ENCODE measurements at places on chromosomes 3 and 15. TPM values are rescaled to one million over a fixed set of nuclear protein-coding genes. Genes with fewer than 3 reads are reported as not detected.

The ZNF501 gene
- 1.3 TPM for total RNA-seq

The MESP2 gene
- total RNA-seq, result 1.0 TPM

The CIB2 gene
- 12.0 TPM for total RNA-seq

The NAALADL2 gene
- 20.7 TPM for total RNA-seq

The SAXO2 gene
- 8.5 TPM for total RNA-seq

The NBEAL2 gene
- total RNA-seq, result 98.1 TPM

The AQR gene
- total RNA-seq, result 24.3 TPM

The ITGA11 gene
- 2.4 TPM for total RNA-seq

The C2CD4A gene
- 1.1 TPM for total RNA-seq

The RLBP1 gene
- not detected for total RNA-seq

The ANKUB1 gene
- total RNA-seq, result not detected

The C15orf62 gene
- 0.25 TPM for total RNA-seq

The MOBP gene
- 1.3 TPM for total RNA-seq

The B4GALT4 gene
- total RNA-seq, result 58.1 TPM

The ATRIP gene
- total RNA-seq, result 4.4 TPM

The KIF9 gene
- 6.1 TPM for total RNA-seq

The LIPC gene
- 6.0 TPM for total RNA-seq

The SSUH2 gene
- 4.5 TPM for total RNA-seq

The ACP3 gene
- total RNA-seq, result 14.7 TPM

The ECE2 gene
- total RNA-seq, result 0.24 TPM

The AGTR1 gene
- 0.85 TPM for total RNA-seq

The ANKDD1A gene
- total RNA-seq, result 2.0 TPM

The COLQ gene
- 1.7 TPM for total RNA-seq

The CCNL1 gene
- total RNA-seq, result 128 TPM

The PRICKLE2 gene
- total RNA-seq, result 13.2 TPM

The RBPMS2 gene
- total RNA-seq, result 1.0 TPM

The ROBO2 gene
- 1.4 TPM for total RNA-seq

The SLC15A2 gene
- 2.5 TPM for total RNA-seq

The IL17RD gene
- total RNA-seq, result 2.7 TPM

The SLC33A1 gene
- 27.3 TPM for total RNA-seq

The SENP5 gene
- total RNA-seq, result 31.7 TPM

The UTS2B gene
- not detected for total RNA-seq

The SPINT1 gene
- 392 TPM for total RNA-seq

The CAMKV gene
- 0.34 TPM for total RNA-seq

The ATP8B4 gene
- total RNA-seq, result 1.9 TPM

The TIMP4 gene
- total RNA-seq, result 2.8 TPM

The USP50 gene
- not detected for total RNA-seq

The NUP210 gene
- 5.6 TPM for total RNA-seq

The DTX3L gene
- 43.9 TPM for total RNA-seq

The CNTN3 gene
- total RNA-seq, result 7.6 TPM

The BFSP2 gene
- total RNA-seq, result not detected

The FETUB gene
- not detected for total RNA-seq

The SCN11A gene
- total RNA-seq, result 0.61 TPM

The BCL2A1 gene
- total RNA-seq, result 1.4 TPM

The GOLGA6D gene
- not detected for total RNA-seq

The HGD gene
- 62.9 TPM for total RNA-seq

The SRP14 gene
- 153 TPM for total RNA-seq

The LMAN1L gene
- total RNA-seq, result not detected

The FSTL1 gene
- total RNA-seq, result 61.7 TPM

The CRYBG3 gene
- 17.1 TPM for total RNA-seq

The HCLS1 gene
- total RNA-seq, result 19.7 TPM

The PLS1 gene
- 457 TPM for total RNA-seq

The AGBL1 gene
- total RNA-seq, result 0.22 TPM

The NDN gene
- 21.4 TPM for total RNA-seq

The GOLGA8M gene
- total RNA-seq, result not detected

The GAP43 gene
- total RNA-seq, result 0.61 TPM

Data from left colon (tissue), 2 donors.